ENCODE measurements at places on chromosomes 3 and 15.

- no peak for DNase-seq
Observed at GRCh38 chr3:124969963-124970722, 35.6 kb upstream of the MUC13 start.

- DNase-seq = no peak
Observed at GRCh38 chr15:85752491-85752961, 42.2 kb downstream of the KLHL25 start.

DNA sequence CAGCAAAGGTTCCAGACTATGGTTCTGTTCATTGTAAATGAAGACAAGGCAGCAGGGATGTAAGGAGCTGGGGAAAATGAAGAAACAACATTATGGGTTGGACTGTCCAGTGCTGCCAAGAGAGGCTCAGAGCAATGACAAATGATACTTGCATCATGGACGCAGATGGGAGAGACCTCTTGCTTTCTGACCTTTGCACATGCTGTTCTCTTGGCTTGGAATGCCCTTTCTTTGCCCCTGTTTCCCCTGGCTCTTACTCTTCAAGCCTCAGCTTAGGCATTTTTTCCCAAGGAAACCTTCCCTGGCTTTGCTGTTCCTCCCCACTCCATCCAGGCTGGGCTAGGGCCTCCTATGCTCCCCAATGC lies 59.9 kb upstream of the RAD18 start:
- DNase-seq = no peak

GRCh38 chr3:152480282-152480953 lies 211.7 kb downstream of the MBNL1 start:
- DNase-seq = no peak

GRCh38 chr15:61879219-61879618 lies 181.0 kb downstream of the VPS13C start:
- no peak for DNase-seq
